Choroid plexus epithelial cell (primary cell): ENCODE measurements at places on chromosomes 16 and 17.

- no peak for DNase-seq
Observed at GRCh38 chr16:16938009-16938408, 532.8 kb downstream of the XYLT1 start.

- no peak for DNase-seq
Observed at GRCh38 chr16:14125000-14125681, 54.0 kb downstream of the MRTFB start.

DNA sequence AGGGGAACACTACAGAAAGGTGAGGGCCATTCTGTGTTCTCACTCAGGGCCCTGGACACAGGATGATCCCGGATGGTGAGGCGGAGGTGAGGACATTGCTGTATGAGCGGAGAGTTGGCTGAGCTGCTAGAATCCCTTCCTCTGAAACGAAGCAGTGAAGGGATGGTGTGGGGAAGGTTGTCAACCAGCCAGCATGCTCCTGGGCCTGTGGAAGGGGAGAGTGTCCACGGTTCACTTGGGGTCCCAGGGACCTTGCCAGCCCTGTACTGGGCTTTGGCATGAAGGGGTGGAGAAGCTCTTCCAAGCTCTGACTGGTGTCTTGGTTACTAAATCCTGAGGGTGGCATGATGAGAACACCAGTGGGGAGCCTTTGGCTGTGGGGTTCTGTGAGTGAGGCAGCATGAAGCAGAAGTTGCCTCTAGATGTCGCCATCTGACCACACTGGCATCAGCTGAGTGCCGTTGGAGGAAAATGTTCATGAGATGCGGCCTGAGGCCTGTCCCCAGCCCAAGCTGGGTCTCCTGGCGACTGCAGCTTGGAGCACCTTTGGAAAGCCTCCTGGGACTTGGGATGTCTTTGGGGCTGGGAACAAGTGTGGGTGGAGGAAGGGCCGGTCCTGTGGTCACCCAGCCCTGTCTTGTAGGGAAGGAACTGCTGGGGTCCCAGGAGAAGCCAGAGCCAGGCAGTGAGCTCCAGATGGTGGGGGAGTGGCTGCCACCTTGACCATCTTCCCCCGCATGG, 14.8 kb downstream of the PDP2 start:
- peak; percentile 86 for DNase-seq

DNA sequence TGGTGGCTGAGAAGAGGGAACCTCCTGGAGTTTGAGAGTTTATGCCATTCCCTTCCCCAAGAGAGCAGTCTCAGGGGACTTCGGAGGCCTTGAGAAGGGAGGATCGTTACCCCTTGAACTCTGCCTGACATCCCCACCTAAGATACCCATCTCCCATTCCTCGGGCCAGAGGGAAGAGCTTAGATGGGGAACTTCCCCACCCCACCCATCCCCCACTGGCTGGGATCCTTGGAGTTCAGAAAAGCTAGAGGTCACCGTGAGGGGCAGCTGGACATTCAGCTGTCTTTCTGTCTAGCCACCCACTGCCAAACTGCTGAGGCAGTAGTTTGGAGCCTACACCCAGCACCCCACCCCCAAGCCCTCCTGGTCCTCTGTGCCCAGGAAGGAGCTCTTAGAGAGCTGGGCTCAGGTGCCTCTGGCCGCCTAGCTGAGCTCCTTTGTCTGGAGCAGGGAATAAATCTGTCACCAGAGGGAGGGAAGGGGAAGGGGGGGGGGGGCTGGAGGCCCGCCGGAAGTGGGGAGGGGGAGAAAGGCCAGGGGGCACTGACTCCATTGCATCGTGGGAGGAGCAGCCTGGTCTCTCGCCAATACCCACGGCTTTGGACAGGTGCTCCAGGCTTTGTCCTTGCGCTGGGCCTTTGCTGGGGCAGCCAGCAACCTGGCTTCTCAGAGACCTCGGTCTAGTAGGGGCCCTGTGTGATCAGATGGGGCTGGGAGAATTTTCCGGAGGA, 1.0 kb downstream of the HSD11B2 start:
- no peak for DNase-seq

GRCh38 chr17:8185582-8186445, 4.2 kb downstream of the BORCS6 start:
- peak; percentile 66 for DNase-seq

DNA sequence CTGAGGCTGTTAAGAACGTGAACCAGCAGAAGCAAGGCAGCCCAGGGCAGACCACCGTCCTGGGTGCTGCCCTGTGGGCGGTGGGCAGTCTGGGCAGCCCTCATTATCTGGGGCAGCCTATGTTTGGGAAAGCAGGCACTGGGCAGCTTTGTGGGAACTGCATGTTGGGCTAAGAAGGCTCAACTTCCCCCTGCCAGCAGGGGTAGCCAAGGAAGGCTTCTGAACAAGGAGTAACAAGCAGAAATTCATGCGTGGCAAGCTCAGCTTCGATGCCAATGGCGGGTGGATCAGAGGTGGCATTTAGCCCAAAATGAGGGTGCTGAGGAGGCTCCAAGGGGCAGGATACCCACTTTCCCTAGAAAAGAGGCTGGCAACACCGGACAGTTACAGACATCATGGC, 42.7 kb upstream of the METRNL start:
- no peak for DNase-seq

GRCh38 chr16:81517629-81518438, 73.2 kb downstream of the CMIP start:
- DNase-seq = no peak

GRCh38 chr16:58515871-58516767, 802 bp downstream of the SETD6 start:
- no peak for DNase-seq

- DNase-seq = peak; percentile 74
Observed at GRCh38 chr17:41439375-41439774, 1.4 kb downstream of the KRT38 start.

DNA sequence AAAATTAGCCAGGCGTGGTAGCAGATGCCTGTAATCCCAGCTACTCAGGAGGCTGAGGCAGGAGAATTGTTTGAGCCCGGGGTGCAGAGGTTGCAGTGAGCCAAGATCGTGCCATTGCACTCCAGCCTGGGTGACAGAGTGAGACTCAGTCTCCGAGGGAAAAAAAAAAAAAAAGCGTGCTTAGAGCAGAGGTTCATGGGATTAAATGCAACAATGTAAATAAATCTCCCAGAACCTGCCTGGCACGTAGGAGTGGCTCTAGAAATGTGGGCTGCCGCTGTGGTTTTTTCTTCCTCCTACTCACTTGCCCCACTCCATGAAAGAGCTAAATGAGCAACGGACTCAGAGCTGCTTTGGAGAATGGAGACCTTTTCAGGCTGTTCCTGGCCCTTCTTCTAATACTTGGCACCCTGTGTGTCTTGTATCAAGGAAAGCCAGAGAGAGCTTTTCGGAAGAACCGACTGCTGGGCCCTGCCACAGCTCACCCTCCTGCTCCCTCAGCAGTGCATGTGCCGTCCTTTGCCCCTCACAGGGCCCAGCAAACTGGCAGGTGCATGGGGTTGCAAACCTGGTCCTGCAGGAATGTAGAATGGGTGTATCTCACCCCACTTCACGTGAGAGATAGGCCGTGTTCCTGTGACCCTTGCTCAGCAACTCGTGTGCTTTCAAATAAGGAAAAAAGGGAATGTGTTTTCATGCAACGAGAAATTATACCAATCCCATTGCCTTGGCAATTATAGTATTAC, 52.0 kb downstream of the LDHD start:
- DNase-seq = no peak
